ENCODE measurements at places on chromosomes 7 and 10.

- DNase-seq, result no peak
These were observed 107.2 kb upstream of the LYZL2 start for GRCh38 chr10:30736685-30737232.

GRCh38 chr10:71432101-71432905 is 35.6 kb downstream of the CDH23 start:
- no peak for DNase-seq

- no peak for DNase-seq
These were observed 44.2 kb upstream of the ADAM12 start for GRCh38 chr10:126432507-126432906.

- no peak for DNase-seq
These were observed 84.2 kb downstream of the STRA8 start for GRCh38 chr7:135317676-135318325.

- DNase-seq, result no peak
These were observed 55.2 kb downstream of the TSPAN15 start for GRCh38 chr10:69506487-69506833.

DNA sequence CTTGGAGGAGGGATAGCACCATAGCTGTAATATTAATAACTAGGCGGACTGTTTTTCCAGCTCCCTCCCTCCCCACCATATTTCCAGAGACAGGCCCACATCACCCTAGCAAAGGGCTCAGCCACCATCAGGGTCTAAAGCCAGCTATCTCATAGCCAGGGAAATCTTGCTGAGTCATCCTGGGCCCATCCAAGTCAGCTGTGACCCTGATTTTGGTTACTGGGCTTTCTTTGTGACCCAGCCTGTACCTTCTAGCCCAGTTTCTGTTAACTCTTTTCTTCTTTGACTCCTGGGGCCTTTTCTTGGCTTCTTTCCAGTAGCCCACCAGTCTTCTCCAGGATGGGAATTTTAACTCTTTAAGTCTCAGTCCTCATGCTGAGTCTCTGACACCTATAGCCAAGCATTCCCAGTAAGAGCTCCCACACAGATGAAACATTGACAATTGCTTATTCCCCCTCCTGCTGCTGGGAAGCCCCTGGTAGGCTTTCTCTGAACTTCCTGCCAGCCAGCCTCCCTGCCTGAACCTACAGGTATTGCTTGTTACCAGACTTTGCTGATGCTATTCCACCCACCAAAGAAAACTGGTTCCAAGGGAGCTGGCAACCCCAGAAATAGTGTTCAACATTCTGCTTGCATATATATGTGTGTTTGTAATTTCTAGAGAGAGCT is 34.8 kb upstream of the ADO start:
- no peak for DNase-seq

GRCh38 chr10:19749185-19749729 is 67.0 kb upstream of the PLXDC2 start:
- DNase-seq, result no peak

DNA sequence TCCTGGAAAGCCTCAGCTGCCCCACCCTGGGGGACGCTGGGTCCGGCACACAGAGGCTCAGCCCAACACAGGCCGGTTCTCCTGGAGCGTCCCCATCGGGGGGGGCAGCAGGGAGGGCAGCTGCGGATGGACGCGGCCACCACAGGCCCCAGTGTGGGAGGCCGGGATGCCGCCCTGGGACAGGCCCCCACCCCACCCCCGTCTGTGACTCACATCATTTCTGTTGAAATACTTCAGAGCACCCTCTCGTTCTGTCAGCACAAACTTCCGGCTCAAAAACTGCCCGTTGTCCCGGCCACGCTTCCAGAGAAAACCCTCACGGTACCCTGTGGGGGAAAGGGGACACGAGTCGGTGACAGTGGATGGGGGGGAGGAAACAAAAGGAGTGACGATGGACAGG is 28.5 kb downstream of the GET4 start:
- no peak for DNase-seq

- DNase-seq, result no peak
These were observed 87.6 kb upstream of the ATP6V0A4 start for GRCh38 chr7:138885383-138886147.

DNA sequence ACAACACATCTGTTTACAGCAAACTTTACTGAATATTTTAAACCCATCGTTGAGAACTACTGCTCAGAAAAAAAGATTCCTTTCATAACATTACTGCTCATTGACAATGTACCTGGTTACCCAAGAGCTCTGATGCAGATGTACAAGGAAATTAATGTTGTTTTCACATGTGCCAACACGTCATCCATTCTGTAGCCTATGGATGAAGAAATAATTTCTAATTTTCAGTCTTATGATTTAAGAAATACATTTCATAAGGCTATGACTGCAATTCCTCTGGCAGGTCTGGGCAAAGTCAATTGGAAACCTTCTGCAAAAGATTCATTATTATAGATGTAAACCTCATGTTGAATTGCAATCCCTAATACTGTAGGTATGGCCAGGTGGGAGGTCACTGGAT is 16.7 kb upstream of the CNNM1 start:
- DNase-seq, result no peak

DNA sequence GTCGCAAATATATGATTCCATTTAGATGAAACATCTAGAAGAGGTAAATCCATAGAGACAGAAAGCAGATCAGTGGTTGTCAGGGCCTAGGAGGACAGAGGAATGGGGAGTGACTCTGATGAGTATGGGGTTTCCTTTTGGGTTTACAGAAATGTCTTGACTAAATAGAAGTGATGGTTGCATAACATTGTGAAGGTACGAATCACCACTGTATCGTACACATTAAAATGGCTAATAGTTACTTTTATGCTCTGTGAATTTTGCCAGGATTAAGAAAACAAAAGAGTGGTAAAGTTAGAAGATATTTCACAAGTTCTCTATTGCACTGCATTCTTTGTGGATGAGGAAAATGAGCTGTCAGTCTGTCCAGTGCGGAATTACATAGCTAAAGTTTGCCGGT is 407.4 kb downstream of the KCNMA1 start:
- DNase-seq, result no peak

DNA sequence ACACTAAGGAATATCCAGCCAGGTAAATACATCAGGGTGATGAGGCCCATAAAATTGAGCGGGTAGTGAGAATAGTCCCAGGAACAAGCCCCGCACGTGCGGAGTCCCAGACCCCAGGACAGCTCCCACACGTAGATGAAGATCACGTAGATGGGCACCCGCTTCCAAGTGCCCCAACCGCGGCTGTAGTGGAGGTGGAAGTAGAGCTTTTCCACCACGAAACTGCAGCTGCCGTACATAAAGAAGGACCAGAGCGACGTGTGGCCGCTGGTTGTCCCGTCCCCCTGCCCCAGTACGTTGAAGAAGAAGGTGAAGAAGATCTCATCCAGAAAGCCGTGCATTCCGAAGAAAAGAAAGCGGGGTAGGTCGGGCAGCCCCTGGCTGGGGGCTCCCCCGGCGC is 948 bp downstream of the TMEM229A start:
- no peak for DNase-seq

DNA sequence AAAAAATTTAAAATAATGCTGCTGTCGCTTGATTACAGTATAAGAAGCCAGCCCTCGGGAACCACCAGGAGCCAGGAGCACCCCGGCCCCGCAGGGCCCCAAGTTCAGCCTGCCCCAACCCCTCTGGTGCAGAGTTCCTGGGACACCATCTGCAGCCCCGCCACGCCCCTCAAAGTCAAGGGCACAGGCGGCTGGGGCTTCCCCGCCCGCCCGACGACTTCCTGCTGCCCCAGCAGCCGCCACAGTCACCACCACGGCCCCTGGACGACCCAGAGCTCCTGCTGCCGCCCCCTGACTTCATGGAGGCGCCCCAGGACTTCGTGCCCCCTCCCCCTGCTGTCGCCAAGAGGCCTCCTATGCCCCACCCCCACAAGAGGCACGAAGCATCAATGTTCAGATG is 103.6 kb upstream of the PDSS1 start:
- no peak for DNase-seq

GRCh38 chr7:80637911-80638765 is at the start of gene CD36:
Gene CD36 (plus strand): TSS chr7:80638642. CDS start chr7:80646741, 8,099 bp downstream.
- no peak for DNase-seq

GRCh38 chr10:59677253-59677831 is 32.3 kb downstream of the SLC16A9 start:
- no peak for DNase-seq

Data from stimulated activated CD4-positive, alpha-beta T cell treated with anti-CD3 and anti-CD28 coated beads, Interleukin-1b, Interleukin-23, amount 100 ng/mL, for 1 hour (primary cell).